ENCODE measurements at places on chromosomes 3 and 15.

DNA sequence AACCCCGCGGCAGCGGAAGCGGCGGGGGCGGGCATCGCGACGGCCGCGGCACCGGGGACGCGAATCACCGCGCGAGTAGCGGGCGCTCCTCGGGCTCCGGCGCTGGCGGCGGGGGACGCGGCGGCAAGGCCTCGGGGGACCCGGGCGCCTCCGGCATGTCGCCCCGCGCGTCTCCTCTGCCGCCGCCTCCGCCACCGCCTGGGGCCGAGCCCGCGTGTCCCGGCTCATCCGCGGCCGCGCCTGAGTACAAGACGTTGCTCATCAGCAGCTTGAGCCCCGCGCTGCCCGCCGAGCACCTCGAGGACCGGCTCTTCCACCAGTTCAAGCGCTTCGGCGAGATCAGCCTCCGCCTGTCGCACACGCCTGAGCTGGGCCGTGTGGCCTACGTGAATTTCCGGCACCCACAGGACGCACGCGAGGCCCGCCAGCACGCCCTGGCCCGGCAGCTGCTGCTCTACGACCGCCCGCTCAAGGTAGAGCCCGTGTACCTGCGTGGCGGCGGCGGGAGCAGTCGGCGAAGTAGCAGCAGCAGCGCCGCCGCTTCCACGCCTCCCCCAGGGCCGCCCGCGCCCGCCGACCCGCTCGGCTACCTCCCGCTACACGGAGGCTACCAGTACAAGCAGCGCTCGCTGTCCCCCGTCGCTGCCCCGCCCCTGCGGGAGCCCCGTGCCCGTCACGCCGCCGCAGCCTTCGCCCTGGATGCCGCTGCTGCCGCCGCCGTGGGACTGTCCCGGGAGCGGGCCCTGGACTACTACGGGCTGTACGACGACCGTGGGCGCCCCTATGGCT is 675 bp downstream of the RBM15B start:
- DNase-seq = peak; percentile 13

GRCh38 chr3:51869304-51869703 is 6.1 kb downstream of the IQCF5 start:
- no peak for DNase-seq

DNA sequence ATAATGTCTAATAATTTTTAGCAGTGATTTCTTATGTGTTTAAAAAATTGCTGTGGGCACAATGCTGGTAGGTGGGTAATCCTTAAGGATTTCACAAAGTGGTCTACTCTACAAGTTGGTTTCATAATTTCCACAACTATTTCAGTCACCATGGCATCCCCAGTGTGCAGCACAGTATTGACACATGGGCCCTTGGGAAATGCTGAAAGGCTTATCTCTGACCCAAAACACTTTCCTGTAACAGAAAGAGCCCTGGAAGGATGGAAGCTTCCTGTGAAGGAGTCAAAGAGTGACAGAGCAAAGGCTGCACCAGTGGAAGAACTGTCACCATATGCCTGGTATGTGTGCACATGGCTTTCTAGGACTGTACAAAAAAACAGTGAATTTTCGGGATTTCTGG is 153.7 kb downstream of the ANO10 start:
- DNase-seq = no peak

DNA sequence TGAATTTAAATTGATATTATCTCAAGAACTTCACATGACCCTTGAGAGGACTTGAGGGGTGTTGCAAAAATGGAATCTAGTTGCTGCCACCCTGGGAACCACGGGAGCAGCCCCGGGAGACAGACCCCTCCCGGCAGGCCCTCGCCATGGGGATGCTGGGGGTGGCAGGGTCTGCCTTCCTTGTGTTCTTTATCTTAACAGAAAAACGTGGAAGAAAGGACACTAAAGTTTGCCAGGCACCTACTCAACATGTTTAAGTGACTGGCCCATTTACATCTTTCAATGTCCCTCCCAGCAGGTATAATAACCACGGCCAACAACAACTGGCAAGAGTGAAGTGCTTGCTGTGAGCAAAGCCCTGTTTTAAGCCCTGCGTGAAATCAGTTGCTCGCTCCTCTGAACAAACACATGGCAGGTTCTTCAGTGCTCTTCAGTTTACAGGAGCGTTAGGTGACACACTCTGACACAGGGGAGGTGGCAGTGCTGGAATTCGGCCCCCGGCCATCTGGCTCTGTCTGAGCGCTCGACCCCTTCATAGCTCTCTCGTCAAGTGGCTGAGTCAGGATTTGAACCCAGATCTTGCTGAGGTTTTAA is 112.5 kb downstream of the ASB7 start:
- DNase-seq = no peak

GRCh38 chr3:195889870-195890295 is 18.5 kb downstream of the TNK2 start:
- no peak for DNase-seq

GRCh38 chr15:68510558-68510957 is 68.2 kb upstream of the CORO2B start:
- no peak for DNase-seq

- no peak for DNase-seq
These were observed 2.4 kb downstream of the CRELD1 start for GRCh38 chr3:9935966-9936510.

- DNase-seq = peak; percentile 47
These were observed 155.6 kb downstream of the SQOR start for GRCh38 chr15:45790325-45790943.

- DNase-seq = no peak
These were observed 265.3 kb downstream of the TBL1XR1 start for GRCh38 chr3:176931991-176932390.

GRCh38 chr15:85407421-85408269 is 27.2 kb downstream of the AKAP13 start:
- DNase-seq = peak; percentile 79

GRCh38 chr3:184730924-184731323 is 19.1 kb upstream of the MAGEF1 start:
- DNase-seq = no peak

GRCh38 chr15:31463521-31464102 is 137.0 kb downstream of the KLF13 start:
- DNase-seq = no peak

- DNase-seq = no peak
These were observed 33.4 kb upstream of the FRMD4B start for GRCh38 chr3:69419276-69419675.

- peak; percentile 93 for DNase-seq
These were observed 136.9 kb upstream of the TOPAZ1 start for GRCh38 chr3:44104668-44105321.

DNA sequence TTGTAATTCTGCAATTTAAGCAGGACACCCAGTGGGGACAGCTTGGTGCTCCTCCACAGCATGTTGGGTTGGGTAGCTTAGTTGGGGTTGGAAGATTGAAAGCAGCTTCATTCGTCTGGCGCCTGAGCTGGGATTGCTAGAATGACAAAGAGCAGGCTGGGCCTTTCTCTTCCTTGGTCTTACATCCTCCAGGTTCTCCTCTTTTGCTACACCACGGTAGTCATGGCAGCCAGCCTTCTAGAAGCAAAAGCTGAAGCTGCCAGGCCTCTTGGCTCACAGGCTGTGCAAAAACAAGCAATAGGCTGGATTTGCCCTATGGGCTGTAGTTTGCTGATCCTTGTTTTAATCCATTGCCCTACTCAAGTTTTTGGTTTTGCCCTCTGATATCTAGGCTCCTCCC is 3.2 kb upstream of the ANXA2 start:
- DNase-seq = no peak

GRCh38 chr15:43769584-43770228 is 7.1 kb downstream of the ELL3 start:
- peak; percentile 75 for DNase-seq

DNA sequence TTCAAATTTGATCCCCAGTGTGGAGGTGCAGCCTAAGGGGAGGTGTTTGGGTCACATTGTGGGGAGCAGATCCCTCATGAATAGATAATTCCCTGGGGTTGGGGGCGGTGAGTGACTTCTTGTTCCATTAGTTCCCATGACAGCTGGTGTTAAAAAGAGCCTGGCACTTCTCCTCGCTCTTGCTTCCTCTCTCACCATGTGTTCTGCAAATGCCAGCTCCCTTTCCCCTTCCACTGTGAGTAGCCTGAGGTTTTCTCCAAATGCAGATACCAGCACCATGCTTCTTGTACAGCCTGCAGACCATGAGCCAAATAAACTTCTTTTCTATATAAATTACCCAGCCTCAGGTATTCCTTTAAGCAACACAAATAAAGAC is 23.1 kb downstream of the RIOX2 start:
- no peak for DNase-seq

GRCh38 chr3:155972885-155973584 is 102.6 kb downstream of the GMPS start:
- no peak for DNase-seq

DNA sequence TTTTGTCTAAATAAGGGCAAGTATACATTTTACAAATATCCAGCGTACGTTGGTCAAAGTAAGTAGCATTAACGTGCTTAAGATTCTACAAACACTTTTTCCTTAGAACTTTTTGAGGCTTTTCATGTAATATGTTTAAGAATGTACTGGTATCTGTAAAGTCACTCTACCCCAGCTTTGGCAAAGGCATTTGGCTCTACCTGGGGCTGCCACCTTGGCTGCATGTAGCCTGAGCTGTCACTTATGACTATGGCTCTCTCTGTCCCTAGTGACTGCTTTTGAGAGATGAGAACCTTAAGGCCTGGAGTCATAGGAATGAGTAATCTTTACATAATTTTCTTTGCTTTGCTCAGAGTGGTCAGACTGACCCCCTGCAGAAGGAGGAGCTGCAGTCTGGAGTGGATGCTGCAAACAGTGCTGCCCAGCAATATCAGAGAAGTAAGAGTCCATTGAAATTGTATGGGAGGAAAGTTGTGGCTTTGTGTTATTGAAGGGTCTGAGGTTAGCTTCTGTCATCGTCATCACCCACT is 61.2 kb downstream of the IQGAP1 start:
- DNase-seq = peak; percentile 59

- no peak for DNase-seq
These were observed 30.1 kb downstream of the ESYT3 start for GRCh38 chr3:138464491-138464860.

- DNase-seq = peak; percentile 72
These were observed 9.2 kb downstream of the RAB8B start for GRCh38 chr15:63198371-63199250.

DNA sequence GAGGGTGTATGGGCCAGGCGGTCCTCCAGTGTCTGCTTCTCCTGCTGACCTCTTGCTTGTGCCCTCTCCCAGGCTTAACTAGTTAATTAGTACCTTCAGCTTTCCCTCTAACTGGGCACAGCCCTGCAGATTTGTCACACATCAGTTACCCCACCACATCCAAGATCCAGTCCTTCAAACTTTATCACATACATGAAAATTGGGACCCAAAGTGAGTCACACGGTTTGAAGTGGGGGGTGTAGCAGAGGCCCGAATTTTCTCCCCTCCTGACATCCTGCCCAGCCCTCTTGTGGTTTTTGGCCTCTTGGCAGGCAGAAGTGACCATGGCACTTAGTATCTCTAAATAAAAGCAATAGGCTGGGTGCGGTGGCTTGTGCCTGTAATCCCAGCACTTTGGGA is 3.9 kb downstream of the MAPKAPK3 start:
- DNase-seq = peak; percentile 85

DNA sequence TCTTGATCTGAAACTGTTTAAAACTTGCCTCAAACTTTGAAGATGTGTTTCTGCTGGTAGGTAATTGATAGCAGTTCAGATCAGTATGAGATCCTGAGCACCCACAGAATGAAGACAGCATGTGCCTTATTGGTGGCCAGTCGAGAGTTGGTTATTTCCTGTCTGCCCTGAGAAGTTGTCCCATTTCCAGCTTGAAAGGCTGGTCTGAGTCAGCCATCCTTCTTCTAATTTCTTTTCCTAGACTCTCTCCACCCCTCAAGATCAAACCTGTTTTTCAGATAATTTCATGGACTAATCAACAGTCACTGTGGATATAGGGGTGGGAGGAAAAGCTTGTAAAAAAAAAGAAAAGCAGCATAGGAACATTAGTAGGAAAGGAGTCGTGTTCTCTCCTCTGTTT is 464.4 kb downstream of the FOXP1 start:
- DNase-seq = peak; percentile 58

- no peak for DNase-seq
These were observed 53.6 kb downstream of the MAP3K13 start for GRCh38 chr3:185416513-185416912.

GRCh38 chr3:8519774-8520448 is 18.3 kb downstream of the LMCD1 start:
- no peak for DNase-seq

- no peak for DNase-seq
These were observed 429 bp downstream of the PARP9 start for GRCh38 chr3:122563717-122564025.

- peak; percentile 3 for DNase-seq
These were observed 47.2 kb downstream of the SLC12A8 start for GRCh38 chr3:125165189-125165947.

GRCh38 chr3:168574455-168575158 is 478.9 kb upstream of the GOLIM4 start:
- DNase-seq = peak; percentile 35

DNA sequence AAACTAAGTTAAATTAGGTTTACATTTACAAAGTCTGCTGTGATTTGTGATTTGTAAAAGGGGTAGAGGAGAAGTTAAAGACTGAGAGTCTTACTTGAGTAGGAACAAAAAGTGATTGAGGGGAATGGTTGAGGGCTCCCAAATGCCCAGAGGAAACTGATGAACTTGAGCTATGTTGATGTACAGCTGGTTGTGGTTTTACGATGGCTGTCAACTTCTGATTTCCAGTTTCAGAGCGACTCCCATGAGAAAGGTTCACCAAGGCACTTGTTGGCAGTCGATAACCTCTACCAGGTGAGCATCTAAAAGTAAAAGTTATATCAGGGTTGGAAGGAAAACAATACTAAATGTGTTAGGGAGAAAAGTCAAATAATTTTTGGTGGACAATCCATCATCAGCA is 91.0 kb downstream of the XRN1 start:
- no peak for DNase-seq

DNA sequence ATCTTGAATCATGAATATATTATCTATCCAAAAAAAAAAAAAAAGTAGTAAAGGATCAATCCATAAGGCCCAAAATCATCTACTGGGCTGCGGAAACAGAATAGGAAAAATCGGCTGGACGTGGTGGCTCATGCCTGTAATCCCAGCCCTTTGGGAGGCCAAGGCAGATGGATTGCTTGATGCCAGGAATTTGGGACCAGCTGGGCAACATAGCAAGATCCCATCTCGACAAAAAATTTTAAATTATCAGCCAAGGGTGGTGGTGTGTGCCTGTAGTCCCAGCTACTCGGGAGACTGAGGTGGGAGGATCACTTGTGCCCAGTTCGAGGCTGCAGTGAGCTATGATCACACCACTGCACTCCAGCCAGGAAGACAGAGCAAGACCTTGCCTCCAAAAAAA is 6.1 kb upstream of the DVL3 start:
- DNase-seq = no peak
